NCI-H748 treated with DMSO at 0.1 percent for 48 hours (cell line): ENCODE measurements at places on chromosomes 2 and 18.

- no peak for DNase-seq
Observed at GRCh38 chr2:113770929-113771328, 14.5 kb upstream of the SLC35F5 start.

DNA sequence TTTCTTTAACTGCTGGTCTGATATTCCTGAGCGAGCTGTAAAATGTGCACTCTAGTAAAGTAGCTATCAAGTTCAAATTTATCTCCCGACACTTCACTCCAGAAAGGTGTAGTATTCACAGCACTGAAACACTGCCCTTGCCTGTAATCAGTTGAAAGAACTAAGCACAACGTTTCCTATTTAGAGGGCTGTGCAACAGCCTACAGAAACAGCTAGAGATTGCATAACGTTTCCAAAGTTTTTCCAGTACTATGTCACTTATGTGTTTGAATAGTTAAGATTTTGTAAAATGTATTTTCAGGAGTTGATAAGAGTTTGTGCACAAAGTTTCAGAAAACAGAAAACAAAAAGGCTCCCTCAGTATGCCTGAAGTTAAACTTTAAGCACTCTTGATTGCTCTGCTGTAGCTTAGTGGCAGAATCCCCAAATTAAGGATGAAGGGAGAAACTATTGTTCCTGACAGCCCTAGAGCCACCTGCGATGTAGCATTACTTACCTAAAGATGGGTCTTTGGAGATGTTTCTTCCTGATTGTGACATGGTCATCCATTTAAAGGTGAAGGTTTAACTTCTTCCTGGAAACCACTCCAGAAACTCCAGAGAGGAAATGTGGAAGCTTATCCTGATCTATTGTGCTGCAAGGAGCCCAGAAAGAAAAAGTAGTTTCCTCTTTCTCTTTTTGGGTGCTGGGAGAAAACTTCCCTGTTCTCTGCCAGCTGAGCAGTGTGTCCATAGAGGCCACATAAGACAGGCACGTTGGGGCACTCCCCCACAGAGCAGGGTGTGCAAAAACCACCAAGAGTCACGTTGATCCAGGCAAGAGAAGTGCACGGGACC is 536 bp downstream of the PDE1A start:
- no peak for DNase-seq

GRCh38 chr18:457521-458412 is 42.7 kb downstream of the COLEC12 start:
- DNase-seq = no peak

- DNase-seq = no peak
Observed at GRCh38 chr2:5694306-5694705, 2.1 kb downstream of the SOX11 start.

- DNase-seq = no peak
Observed at GRCh38 chr2:239152239-239152915, 248.4 kb downstream of the HDAC4 start.

DNA sequence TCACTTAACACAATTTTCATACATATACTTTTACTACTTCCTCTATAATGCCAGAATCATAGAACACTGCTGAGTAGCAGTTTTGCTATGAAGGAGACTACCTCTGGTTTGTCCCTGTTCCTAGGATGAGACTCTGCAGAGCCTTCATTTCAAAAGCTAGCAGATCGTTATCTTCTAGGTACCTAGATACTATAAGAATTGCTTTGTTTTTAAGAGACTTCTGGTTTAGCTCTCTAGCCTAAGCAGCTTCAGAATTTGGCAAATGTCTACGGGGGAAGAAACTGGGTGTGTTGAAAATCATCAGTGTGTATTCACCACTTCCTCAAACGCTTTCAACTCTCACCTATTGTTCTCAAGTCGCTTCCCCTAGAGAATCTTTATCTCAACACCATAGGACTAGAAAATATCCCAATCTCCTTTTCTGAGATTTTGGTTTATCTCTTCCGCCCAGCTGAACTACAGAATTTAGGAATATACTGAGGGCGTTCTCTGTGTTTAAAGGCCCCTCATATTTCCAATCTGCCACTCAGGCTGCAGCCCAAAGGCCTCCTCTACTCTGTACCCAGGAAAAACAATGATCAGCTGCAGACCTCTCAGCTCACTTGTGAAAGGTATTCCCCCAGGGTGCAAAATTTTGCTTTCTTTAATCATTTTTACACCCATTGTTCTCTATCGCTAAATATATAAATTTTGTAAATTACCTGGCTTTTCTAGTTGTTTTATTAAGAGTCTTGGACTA is 28.7 kb downstream of the SMAD2 start:
- DNase-seq = no peak

GRCh38 chr2:220936641-220937197 is 635.4 kb downstream of the EPHA4 start:
- no peak for DNase-seq

DNA sequence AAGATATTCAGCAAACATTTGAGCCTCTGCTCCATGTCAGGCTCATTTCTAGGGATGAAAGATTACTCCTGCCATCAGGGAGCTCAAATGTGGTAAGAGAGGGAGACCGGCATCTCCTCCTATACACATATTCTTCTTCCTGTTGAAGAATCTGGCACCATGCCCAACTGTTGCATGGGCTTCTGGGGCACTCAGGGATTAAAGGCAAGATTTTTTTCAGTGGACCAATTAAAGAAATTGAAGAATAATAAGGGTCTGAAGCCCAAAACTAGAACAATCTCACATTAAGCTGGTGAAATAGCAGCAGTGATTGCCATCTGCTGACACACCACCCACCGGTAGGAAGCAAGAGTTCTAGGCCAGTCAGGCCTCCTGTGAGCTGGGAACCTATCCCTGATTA is 145.4 kb upstream of the LYPD6 start:
- no peak for DNase-seq

DNA sequence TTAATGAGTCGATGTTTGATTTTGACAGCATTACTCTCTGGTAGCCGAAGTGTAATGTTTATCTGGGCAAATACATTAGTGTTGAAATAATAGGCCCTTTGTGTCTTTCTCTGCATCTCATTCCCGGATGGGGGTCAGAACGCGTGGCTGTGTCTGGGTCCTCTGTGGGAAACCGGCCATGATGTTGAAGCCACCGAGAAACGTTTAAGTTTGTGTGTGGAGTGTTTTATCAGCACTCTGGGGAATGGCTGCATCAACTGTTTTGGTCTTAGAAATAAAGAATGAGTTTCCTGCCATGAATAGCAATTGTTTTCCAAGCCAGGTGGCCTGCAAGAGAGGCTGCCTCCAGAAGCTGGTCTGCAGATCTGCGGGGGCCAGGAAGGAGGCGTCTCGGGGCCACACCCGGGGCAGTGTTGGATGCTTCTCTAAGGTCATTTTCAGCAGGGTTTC is 69.7 kb downstream of the RNF144A start:
- DNase-seq = peak; percentile 96

DNA sequence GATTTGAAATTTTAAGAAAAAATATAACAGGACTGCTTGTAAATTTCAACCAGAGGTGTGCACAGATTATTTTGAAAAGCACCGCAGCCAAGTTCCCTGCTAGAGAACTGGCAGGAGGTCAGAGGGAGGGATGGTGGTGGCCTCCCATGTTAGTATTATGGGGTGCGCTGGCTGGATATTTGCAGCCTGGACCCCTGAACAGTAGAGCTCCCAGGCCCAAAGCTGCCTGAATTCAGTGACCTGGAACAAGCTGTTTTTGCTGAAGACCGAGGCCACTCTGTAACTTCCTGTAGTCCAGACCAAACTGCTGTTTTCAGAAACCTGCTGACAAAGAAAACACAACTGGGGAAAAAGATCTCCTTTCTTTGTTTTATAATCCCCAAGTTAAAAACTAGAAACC is 314.3 kb downstream of the TNS1 start:
- no peak for DNase-seq
